Mucosa of descending colon (tissue), 3 donors: ENCODE measurements at places on chromosomes 4 and X.
A peak's percentile ranks its signal among the peaks of the same experiment; 100 is the strongest.

DNA sequence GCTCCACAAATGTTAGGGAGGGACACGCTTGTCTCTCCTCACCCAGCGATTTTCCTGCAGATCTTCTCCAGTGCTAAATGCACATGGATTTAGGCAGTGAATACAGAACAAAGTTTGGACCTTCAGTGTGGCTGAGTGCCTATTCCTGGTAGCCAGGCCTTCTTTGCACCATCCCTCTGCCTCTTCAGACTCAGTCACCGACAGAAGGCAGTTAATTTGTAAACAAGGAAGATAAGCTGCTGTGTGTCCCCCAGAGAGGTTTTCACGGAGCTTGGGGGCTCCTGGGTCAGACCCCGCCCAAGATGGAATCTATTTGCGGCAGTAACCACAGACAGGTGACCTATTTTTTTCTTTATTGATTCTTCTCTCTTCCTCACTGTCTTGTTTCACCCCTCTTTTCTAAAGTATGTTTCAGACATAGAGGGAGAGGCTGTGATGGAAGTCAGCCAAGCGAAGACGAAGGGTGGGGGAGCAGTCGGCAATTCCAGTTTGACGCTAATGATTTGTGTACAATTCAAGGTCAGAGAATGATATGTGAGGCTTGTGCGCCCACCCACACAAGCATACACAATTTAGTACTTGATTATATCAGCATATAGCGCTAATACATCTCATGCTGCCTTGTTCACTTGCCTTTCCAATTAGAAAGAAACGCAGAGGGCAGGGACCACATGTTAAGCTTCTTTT is 200.8 kb downstream of the MGST2 start:
- DNase-seq = peak; percentile 15

GRCh38 chr4:160523231-160523630 is 1420.4 kb downstream of the RAPGEF2 start:
- no peak for DNase-seq

GRCh38 chrX:85024562-85024961 is 20.9 kb downstream of the APOOL start:
- no peak for DNase-seq

DNA sequence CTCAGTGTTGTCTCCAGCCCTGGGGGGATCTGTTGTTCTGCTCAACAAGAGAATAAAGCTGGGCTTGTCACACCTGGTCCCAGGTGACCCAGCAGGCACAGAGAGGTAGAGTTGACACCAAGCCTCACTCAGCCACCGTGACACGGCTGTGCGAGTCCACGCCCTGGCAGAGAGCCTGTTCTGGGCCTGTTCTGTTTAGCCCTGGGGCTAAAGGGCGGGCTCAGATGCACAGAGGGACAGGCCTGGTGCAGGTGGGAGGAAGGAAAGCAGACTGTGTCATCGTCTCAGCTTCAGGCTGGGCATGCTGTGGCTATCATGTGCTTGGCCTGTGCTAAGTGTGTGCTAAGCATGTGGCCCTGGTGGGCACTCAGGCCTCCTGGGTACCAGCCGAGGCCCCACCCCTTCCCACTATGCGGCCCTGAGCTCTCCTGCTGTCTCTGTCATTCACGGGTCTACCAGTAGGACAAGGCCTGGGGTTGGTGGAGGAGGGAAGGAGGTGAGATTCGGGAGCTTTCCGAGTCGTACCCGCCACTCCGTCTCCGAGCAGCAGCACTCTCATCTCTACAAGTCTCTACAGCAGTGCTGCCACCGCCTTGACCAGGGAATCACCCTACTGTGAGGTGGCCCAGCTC is 10.8 kb downstream of the WFS1 start:
- DNase-seq = no peak
